Dermis blood vessel endothelial cell (primary cell): ENCODE measurements at places on chromosomes 12 and 14. TPM values are rescaled to one million over a fixed set of nuclear protein-coding genes. Genes with fewer than 3 reads are reported as not detected.

Gene KRT6C
- total RNA-seq: not detected in 2 replicates

Gene LIN7A
- total RNA-seq: 0.19 and 1.2 TPM in 2 replicates

Gene NAV3
- total RNA-seq: 5.4 and 6.0 TPM in 2 replicates

Gene OR6C2
- total RNA-seq: not detected in 2 replicates
